WTC11 (cell line): ENCODE measurements at places on chromosomes 11 and 22. TPM values are rescaled to one million over a fixed set of nuclear protein-coding genes. Genes with fewer than 3 reads are reported as not detected.

The TYR gene
- not detected in 3 replicates for total RNA-seq

DNA sequence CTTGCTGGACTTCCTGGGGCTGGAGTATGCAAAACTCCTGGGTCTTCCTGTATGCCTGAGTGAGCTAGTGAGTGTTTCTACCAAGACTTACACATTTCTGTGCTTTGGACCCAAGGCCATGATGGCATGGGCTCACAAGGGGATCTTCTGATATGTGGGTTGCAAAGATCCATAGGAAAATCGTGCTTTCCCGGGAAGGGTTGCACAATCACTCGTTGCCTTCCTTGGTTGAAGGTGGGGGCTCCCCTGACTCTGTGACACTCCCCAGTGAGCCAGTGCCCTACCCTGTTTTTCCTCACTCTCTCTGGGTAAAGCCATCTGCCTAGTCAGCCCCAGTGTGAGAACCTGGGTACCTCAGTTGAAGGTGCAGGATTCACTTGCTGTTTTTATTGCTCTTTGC lies 114.0 kb upstream of the CCDC179 start:
- H3K36me3 ChIP-seq, result peaks cover 17% of the 10 kb centered on the region
- no peak overlapping the region for H3K27ac ChIP-seq
- no peak for DNase-seq
- no peak overlapping the region for H3K4me3 ChIP-seq
- no peaks in the 10 kb centered on the region for H3K27me3 ChIP-seq

DNA sequence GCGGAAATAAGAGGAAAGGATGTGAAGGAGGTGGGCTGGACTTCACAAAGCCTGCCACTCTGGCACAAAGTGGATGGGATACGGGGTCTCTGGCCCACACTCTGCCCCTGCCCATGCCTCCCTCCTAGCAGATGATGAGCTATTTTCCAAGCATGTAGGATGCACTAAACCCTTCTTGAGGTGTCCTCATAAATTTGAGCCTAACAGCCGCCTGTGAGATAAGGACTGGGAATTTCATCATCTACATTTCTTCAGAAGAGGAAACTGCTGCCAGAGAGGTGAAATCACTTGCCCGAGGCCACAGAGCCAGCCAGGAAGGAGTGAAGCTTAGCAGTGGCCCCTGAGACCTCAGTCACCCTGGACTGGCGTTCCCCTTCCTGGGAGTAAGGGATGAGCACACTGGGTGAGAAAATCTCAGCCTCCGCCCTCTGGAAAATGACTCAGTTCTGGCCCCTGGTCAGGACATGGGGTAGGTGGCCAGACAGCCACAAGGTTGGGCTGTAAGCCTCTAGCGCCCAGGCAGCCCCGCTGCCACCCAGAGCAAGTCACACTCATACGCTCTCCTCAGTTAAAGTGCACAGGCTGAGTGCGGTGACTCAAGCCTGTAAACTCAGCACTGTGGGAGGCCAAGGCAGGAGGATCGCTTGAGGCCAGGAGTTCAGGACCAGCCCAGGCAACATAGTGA lies 27.9 kb downstream of the MB start:
- no peaks in the 10 kb centered on the region for H3K27me3 ChIP-seq
- no peaks in the 10 kb centered on the region for H3K36me3 ChIP-seq
- H3K27ac ChIP-seq, result no peak overlapping the region
- H3K4me1 ChIP-seq, result peaks cover 14% of the 10 kb centered on the region

- peaks cover 6% of the 10 kb centered on the region; the same call in 1 of the 2 replicates for H3K36me3 ChIP-seq
- H3K4me3 ChIP-seq, result no peak overlapping the region
- peaks cover 35% of the 10 kb centered on the region for H3K27me3 ChIP-seq
- H3K4me1 ChIP-seq, result peaks cover 24% of the 10 kb centered on the region
- no peak overlapping the region for H3K27ac ChIP-seq
Observed at GRCh38 chr22:29310863-29311339, 4.5 kb downstream of the GAS2L1 start.

DNA sequence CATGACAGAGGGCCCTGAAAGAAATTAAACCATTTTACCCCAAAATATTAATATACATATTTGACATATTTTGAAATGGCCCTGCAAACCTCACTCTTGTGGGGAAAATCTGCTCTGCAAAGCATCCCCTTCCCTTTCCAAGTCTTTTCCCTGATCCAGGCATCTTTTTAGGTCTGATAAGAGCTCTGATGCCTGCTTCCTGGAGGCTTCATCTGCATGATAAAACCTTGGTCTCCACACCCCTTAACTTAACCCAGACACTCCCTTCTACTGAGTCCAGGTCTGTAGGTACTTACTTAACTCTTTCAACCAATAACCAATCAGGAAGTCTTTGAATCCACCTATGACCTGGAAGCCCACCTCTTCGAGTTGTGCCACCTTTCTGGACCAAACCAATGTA lies 1.8 kb upstream of the LGALS12 start:
- H3K4me3 ChIP-seq, result no peak overlapping the region
- H3K4me1 ChIP-seq, result peaks cover 73% of the 10 kb centered on the region
- H3K36me3 ChIP-seq, result peaks cover 31% of the 10 kb centered on the region
- peaks cover 9% of the 10 kb centered on the region for H3K27me3 ChIP-seq

The APOL5 gene
- not detected in 3 replicates for total RNA-seq

DNA sequence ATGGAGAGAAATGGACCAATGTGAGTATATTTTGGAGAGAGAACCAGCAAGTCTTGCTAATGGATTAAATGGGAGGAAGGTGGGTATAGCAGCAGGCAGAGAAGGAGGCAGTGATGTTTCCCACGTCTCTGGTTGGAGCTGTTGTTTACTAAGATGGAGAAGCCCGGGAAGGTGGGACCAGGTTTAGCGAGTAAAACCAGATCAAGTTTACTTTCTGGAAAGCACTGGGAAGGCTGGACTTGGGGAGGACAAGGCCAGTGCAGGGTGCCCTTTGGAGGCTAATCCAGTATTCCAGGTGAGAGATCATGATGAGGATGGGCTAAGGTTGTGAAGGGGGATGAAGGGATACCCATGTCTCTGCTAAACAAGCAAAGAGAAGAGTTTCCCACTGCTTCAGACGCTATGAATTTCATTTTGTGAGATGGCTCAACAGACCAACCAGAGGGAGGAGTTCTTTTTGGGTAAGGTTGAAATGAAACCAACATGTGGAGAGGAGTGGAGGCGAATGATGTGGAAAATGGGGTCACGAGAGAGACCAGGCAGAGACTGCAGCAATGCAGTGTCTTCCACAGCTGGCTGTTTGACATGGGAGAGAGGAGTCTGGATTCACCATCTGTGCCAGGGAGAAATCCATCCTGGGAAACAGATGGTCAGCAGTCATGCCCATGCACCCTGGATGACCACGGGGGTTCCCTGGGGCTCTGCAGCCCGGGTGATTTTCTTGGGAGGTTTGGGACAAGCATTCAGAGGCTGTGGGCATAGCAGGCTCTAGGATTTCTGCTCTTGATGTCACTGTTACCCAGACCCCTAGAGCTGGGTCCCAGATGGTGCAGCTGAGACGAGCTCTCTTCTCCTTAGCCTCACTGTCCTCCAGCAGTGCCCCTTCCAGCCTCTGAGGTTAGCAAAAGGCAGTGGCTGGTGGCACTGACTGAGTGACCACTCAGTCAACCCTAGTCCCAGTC lies 24.9 kb downstream of the COMMD9 start:
- H3K27ac ChIP-seq, result no peak overlapping the region; the same call in 1 of the 2 replicates
- H3K4me3 ChIP-seq, result no peak overlapping the region
- H3K27me3 ChIP-seq, result peaks cover 2% of the 10 kb centered on the region
- no peaks in the 10 kb centered on the region for H3K36me3 ChIP-seq
- peaks cover 2% of the 10 kb centered on the region for H3K4me1 ChIP-seq
- DNase-seq, result no peak

DNA sequence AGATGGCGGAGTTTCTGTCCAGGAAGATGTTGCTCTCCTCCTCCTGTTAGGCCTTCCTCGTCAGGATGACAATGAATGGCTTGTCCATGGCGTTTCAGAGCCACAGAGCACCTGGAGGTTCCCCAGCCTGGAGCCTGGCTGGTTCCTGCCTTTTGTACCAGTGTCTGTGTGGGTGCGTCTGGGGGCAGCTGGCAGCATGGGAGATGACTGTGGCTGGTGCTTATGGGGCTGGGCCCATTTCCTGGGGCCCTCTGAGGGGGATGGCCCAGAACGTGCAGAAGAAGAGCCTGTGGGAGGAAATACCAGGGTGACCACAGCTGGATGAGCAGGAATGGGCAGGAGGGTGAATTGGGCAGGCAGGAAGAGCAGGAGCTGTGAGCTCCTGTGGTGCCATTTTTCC lies 6.7 kb downstream of the SLC37A2 start:
- H3K27me3 ChIP-seq, result peaks cover 17% of the 10 kb centered on the region
- H3K36me3 ChIP-seq, result no peaks in the 10 kb centered on the region
- peaks cover 16% of the 10 kb centered on the region for H3K4me1 ChIP-seq
- H3K4me3 ChIP-seq, result no peak overlapping the region

The IGSF9B gene
- total RNA-seq, result 52.7 to 57.1 TPM (median 55.2 TPM) in 3 replicates

The MS4A14 gene
- total RNA-seq, result 0.07 TPM in 1 of 3 replicates, not detected in the others

The DMC1 gene
- total RNA-seq, result 4.3 to 4.5 TPM (median 4.5 TPM) in 3 replicates
